Esophagus muscularis mucosa (tissue), 4 donors: ENCODE measurements at places on chromosomes 2 and 18. TPM values are rescaled to one million over a fixed set of nuclear protein-coding genes. Genes with fewer than 3 reads are reported as not detected.

- DNase-seq = no peak
Measured at GRCh38 chr2:231640241-231640640, 47.6 kb downstream of the TEX44 start.

- no peak for DNase-seq
Measured at GRCh38 chr2:32532961-32533360, 94.9 kb upstream of the TTC27 start.

KLHL30 gene
- total RNA-seq = 6.7 TPM

SULT1C2 gene
- total RNA-seq = 1.0 TPM

ASB18 gene
- total RNA-seq = not detected

C2orf72 gene
- total RNA-seq = 0.17 TPM
